ENCODE measurements at places on chromosomes 3 and 15.
A peak's percentile ranks its signal among the peaks of the same experiment; 100 is the strongest.

DNA sequence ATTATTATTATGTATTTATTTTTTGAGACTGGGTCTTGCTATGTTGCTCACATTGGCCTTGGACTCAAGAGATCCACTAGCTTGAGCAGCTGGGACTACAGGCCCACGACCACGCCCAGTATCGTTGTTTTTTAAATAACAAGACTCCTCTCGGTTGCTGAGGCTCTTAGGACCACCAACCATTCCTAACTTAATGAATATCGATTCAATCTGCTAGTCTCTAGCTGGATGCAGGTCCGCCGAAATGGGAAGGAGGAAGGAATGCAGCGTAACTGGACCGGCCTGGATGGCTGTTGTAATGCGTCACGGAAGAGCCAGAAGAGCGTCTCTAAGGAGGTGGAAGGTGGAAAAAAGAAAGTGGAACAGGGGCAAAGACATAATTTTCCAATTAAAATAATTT is 1.7 kb downstream of the ANXA2 start:
- no peak for DNase-seq

DNA sequence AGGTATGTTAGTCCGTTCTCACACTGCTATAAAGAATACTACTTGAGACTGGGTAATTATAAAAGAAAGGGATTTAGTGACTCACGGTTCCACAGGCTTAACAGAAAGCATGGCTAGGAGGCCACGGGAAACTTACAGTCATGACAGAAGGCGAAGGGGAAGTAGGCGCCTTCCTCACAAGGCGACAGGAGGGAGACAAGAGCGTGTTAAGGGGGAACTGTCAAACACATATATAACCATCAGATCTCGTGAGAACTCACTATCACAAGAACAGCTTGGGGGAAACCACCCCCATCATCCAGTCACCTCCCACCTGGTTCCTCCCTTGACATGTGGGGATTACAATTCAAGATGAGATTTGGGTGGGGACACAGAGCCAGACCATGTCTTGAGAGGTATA is 30.4 kb downstream of the SPRED1 start:
- DNase-seq, result no peak

- DNase-seq, result peak; percentile 30
Measured at GRCh38 chr3:72187131-72187530, 402.2 kb upstream of the PROK2 start.

- no peak for DNase-seq
Measured at GRCh38 chr3:104907507-104907906, 459.2 kb upstream of the ALCAM start.

DNA sequence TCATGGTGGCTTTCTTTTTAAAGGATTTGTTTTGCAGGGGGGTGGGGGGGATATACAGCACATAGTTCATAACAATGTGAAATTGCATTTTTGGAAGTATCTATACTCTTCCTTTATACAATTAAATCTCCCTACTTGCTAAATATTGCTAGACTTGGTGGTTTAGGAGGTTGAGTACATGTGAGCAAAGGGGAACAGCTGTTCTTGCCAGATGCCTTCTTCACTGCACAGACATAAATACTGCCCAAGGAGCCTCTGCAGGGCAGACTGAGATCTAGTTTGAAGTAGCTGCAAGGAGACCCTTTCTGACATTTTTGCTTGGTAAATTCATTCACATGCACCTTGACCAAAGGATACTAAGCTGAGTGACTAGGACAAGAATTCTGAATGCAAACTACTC is 228.6 kb upstream of the IL12A start:
- no peak for DNase-seq

DNA sequence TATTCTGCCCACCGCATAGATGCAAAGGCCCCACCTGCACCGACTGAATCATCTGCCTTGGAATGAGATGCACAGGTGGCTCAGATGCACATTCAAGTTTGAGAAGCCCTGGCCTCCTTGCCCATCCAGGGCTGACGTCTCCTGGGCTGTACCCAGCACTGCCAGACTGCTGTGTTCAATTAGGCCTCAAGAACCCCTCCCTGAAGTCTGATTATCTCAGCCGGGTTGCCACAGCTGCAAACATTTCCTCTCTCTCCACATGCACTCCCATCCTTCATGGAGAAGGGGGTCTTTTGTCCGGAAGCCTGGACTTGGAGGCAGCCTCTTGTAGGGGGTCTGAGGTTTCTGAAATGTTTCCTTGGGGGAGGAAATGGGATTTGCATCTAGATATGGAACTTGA is 459.4 kb upstream of the PROK2 start:
- DNase-seq, result no peak

- no peak for DNase-seq
Measured at GRCh38 chr3:43098761-43099160, 7.1 kb downstream of the POMGNT2 start.

GRCh38 chr15:71116366-71116765 is 1.1 kb downstream of the THSD4 start:
- no peak for DNase-seq

DNA sequence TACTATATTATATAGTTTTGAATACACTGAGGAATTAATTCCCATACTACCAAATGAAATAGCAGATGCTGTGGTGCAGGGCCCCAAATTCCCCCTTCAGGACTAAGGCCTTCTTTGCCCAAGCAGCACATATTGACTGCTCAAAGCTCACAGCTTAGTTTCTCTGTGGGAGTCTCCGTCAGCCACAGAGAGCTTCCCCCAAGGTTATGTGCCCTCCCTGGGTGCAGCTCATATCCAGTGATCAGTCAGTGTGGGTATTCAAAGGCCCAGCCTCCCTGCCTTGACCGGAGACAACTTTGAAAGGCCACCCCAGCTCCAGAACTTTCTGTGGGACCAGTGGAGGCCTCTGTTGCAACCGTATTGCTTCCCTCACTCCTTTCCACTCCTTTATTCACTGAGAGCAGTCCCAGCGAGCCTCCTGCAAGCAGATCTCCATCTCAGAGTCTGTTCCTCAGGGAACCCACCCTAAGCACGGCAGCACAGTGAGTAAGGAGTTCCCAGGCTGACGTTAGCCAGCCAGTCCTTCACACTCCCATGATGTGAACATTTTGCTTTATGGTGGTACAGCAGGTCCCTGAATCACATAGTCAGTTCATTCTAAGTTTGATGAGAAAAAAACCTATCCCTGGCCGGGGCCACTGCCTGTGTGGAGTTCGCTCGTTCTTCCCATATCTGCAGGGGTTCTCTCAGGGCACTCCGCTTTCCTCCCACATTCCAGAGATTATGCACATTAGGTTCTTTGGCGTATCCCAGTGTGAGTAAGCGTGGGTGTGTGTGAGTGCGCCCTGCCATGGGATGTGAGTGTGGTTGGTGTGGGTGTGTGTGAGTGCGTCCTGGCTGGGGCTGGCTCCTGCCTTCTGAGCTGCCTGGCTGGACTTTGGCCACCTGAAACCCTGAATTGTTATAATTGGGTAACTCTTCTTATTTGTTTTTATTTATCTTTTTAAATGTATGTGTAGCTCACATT is 64.4 kb upstream of the PPARG start:
- no peak for DNase-seq

DNA sequence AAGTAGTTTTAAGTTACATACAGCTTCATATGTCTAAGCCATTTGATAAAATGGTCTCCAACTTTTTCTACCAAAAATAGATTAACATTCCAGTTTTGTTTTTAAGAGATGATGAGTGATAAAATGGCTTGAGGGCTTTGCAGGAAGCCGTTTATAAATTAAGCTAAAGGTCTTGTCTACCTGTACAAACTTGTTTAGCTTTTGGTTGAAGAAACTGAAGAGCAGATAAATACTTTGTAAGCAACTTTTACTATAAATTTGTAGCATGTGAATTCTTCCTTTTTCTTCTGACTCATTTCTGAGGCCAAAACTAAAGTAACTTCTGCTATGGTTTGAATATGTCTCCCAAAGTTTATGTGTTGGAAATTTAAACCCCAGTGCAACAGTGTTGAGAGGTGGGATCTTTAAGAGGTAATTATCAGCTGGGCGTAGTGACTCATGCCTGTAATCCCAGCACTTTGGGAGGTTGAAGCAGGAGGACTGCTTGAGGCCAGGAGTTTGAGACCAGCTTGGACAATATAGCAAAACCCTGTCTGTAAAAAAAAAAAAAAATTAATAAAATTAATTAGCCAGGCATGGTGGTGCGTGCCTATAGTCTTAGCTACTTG is 8.2 kb upstream of the NEDD4 start:
- no peak for DNase-seq

DNA sequence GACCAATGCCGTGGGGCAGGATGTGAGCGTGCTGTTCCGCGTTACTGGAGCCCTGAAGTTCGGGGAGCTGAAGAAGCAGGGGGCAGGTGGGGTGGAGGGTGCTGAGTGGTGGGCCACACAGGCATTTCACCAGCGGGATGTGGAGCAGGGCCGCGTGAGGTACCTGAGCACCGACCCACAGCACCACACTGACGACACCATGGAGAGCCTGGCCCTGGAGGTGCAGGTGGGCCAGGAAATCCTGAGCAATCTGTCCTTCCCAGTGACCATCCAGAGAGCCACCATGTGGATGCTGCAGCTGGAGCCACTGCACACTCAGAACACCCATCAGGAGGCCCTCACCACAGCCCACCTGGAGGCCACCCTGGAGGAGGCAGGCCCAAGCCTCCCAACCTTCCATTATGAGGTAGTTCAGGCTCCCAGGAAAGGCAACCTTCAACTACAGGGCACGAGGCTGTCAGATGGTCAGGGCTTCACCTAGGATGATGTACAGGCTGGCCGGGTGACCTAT is 179.6 kb downstream of the TBC1D2B start:
- DNase-seq, result no peak

DNA sequence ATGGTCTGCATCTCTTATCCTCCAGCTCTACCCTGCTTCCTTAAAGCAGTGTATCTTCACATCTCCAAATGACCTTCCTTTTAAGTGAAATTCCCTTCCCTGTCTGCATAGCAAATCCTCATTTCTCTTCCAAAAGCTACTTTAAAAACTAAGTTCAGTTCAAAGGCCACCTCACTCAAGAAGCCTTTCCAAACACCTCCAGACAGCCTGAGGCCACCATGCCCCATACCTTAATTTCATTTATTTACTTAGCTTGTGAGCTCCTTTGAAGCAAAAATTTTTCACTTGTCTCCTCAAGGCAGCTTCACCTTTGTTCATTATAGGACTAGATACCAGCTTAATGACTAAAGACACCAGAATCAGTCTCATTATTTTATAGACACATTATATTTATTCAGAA is 39.4 kb downstream of the PIGB start:
- no peak for DNase-seq

GRCh38 chr3:56884387-56884786 is 82.6 kb upstream of the ARHGEF3 start:
- no peak for DNase-seq

DNA sequence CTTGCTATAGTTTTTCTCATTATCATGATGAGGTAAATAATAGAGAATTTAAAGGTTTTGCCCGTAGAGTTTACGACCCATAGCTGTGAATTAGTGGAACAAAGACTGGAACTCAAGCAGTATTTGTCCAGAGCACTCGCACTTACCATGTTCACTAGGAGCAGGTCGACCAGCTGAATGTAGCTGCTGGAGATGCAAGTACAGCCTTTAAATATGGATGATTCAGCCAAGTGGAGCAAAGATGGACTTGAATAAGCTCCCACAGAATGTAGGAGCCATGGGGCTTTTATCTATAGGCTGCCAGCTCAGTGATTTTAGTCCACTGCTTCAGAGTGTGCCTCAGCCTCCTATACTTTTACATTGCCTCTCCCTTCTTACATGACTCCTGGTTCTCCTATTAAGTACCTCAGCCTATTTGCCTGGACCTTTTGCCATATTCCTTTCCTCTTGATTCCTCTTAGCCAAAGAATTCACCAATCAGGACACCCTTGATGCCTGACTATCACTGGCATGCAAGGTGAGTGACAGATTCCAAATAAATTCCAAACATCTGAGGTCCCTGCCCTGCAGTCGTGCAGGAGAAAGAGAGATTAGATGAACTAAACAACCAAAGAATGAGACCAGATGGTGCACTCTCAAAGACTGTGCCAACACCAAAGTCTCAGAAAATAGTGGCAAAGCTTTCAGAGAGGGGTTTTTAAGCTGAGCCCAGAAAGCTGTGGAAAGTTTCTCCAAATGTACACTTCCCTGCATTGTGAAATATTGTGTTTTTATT is 3.9 kb downstream of the MKRN3 start:
- DNase-seq, result no peak

GRCh38 chr3:10548992-10549391 is 43.6 kb upstream of the ATP2B2 start:
- no peak for DNase-seq

GRCh38 chr3:115790759-115791158 is 167.4 kb downstream of the GAP43 start:
- no peak for DNase-seq

DNA sequence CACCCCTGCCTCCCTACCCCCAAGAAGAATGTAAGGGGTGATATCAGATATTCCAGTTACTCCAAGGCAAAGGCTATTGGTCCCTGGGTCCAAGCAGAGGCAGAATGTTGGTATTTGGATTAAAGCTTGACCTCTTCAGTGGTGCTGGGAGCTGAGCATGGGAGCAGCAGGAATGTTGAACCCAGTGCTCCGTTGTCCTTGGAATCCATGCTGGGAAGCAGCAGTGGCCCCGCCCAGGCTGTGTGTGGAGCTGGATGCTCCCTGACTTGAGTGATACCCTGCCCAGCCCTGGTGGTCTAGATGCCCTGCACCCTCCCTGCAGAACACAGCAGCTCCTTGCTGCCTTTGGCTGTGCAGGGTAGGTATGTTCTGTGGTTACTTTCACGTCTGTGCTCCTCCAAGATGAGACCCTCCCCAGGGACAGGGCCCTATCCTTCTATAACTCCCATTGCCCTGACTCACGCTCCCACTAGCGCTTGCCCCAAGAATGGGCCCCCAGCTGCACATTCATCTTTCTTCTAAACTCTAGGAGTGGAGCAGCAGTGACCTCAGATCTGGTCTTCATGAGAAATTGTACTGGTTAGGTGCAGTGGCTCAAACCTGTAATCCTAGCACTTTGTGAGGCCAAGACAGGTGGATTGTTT is 35.1 kb downstream of the UMPS start:
- no peak for DNase-seq

Measured in NAMALWA (cell line).